ENCODE measurements at places on chromosomes 2 and 18. TPM values are rescaled to one million over a fixed set of nuclear protein-coding genes. Genes with fewer than 3 reads are reported as not detected.
A peak's percentile ranks its signal among the peaks of the same experiment; 100 is the strongest.

DNA sequence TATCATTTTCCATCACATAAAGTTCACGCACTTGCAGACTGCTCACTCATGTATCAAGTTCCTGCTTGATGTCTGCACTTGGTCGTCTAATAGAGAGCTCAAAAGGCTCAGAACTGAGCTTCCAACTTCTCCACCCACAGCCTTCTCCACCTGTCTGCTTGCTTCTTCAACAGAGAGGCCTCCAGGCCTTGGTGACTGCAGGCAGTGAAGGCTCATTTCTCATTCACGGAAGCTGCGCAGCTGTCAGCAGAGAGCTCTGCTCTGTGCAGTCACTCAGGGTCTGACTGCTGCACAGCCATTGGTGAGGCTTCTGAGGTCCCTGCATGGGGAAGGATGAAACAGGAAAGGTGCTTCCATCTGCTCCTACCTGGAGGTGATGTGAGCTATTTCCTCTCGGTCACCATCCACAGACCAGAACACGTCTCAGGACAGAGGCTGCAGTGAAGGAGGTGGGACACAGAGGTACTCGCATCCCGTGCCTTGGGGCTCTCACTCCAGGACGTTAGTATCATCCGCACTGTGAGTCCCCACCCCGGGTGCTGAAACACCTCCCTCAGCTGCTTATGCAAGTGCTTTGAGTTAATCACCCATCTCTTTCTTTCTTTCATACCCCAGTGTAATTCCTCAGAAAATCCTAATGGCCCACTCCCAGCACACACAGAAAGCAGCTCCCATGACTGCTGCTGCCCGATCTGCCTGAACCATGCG lies 126.2 kb downstream of the TMEM18 start:
- DNase-seq: peak; percentile 78

DNA sequence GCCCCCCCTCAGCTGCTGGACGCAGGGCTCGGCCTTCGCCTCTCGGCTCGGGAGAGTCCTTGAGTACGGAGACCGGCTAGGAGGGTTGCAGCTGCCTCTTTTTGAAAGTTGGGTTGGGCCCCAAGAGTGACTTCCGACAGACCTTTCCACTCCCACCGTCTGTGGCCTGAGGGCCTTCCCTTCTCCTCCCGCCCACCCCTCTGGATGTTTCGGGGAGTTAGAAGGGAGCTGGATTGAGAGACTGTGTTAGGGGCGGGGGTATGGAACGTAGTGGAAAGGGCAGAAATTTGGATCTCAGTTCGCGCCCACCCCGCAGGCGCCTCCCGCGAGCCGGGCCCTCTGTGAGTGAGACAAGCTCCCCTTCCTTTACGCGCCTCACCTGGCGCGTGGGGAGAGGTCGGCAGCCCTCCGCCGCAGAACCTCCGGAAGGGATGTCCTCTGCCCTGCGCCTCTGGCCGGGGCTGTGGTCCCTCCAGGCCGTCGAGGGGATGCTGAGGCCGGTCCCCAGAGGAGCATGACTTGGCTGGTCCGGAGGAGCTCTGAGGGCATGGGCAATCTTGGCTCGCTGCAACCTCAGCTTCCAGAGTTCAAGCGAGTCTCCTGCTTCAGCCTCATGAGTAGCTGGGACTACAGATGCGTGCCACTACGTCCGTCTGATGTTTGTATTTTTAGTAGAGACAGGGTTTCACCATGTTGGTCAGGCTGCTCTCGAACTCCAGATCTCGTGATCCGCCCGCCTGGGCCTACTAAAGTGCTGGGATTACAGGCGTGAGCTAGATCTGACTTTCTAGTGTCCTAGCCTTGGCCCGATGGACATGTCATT lies 15.9 kb downstream of the C2orf74 start:
- peak; percentile 67 for DNase-seq

DNA sequence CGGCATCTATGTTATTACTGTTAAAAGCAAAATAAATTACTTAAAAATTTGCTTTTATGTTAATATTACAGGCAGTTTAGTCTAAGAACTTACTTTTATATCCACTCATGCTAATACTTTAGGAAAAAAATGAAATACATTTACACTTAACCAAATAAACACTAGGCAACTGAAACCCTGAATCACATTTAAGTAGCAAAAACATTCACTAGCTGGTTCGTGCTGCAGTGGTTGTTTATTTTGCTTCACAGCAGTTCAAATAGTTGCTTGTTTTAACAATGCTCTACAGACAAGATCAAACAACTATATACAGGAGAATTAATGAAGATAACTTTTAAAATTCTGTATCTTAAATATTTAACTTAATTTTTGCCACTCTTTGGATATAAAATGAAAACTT lies 60.8 kb downstream of the ABCG8 start:
- no peak for DNase-seq

GRCh38 chr2:104047516-104047915 lies 806.4 kb upstream of the POU3F3 start:
- no peak for DNase-seq

GRCh38 chr2:43319541-43319940 lies 93.1 kb upstream of the ZFP36L2 start:
- no peak for DNase-seq

GRCh38 chr2:72893594-72894319 lies 6.5 kb downstream of the SPR start:
- peak; percentile 74 for DNase-seq

- no peak for DNase-seq
Observed at GRCh38 chr18:13376841-13377351, 158.3 kb downstream of the LDLRAD4 start.

DNA sequence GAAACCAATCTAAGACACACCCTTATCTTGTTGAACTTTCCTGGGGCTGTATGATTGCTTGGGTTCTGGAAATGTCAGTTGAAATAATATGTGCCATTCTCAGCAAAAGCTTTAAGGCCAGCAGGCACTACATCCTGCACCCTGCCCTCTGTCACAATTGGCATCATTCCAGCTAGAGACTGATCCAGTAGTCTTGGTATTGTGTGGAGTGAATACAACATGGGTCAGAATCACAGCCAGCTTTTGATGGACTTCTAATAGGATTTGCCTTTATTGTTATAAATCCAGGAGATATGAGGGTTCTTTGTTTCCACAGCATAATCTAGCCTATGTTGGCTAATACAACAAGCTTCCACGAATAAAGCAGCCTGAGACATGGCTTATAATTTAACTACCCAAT lies 617.0 kb upstream of the CDH2 start:
- no peak for DNase-seq

- no peak for DNase-seq
Observed at GRCh38 chr18:30694773-30695172, 347.8 kb downstream of the DSC3 start.

DNA sequence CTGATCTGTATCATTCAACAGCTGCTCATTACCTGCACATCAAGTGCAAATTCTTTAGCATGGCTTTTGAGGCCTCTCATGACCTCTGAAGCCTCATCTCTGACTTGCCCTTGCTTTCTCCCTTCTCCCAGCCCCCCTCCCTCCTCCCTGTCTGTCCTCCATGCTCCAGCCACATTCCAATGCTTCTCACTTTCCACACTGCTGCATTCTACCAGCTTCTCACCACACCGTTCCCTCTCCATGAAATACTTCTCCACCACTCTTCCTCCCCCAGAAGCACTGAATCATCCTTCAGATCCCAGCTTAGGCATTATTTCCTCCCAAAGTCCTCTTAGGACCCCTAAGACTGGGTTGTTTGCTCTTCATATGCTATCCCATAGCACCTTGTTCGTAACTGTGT lies 26.9 kb downstream of the GCG start:
- DNase-seq: no peak

- DNase-seq: no peak
Observed at GRCh38 chr2:28488083-28488830, 7.6 kb upstream of the PLB1 start.

DNA sequence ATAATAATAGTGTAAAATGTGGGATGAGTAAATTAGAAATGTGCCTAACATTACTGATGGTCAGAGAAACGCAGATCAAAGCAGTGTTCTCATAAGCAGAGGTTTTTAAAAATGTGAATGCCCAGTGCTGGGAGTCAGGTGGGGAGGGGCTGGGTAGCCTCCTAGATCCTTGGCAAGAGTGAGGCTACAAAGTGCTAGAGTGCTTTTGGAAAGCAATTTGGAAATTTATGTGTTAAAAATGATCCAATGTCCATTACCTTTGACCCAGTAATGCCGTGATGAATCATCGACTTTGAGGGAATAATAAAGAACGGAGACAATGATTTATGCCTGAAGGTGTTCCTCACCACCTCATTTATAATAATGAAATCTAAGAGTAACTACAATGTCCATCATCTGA lies 44.9 kb upstream of the TWIST2 start:
- DNase-seq: no peak

DNA sequence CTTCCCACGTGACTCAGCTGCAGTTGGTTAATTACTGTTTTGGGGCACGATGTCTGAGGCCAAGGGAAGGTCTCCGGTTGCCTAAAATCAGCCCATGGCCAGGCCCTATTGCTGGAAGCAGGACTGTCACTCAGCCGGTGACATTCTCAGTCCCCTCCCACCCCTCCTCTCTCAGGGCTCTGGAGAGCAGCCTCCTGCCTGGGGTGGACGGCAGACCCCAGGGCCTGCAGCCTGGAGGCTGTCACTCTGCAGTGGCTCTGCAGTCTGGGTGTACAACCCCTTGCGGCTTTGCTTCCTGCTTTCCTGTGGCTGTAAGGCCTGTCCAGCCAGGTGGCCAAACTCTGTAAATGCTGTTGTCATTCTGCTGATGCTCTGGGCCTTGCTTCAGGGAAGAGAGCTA lies 32.8 kb downstream of the ZBTB7C start:
- DNase-seq: no peak

GRCh38 chr2:159795841-159796690 lies 1.9 kb downstream of the CD302 start:
- DNase-seq: no peak

- DNase-seq: no peak
Observed at GRCh38 chr2:190050001-190050400, 12.5 kb downstream of the MSTN start.

- no peak for DNase-seq
Observed at GRCh38 chr2:62719757-62720156, 14.2 kb downstream of the EHBP1 start.

GRCh38 chr2:74328074-74328473 lies 15.1 kb downstream of the SLC4A5 start:
- no peak for DNase-seq

DNA sequence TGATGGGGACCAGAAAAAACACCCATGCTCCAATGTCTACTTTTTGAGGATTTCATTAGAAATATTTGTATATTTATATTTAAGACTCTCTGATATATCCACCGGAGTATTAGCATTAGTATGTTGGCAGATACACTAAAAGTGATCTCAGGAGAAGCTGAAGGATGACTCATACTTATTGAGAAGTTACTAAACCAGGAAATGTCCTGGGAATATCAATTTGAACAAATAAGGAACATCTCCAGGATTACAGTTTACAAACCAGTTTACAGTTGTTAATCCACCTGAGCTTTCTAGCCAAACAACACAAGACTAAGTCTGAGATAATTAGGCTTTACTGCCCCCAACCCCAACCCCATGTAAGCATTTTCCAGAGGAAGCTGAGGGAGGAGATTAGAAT lies 16.1 kb upstream of the DPP4 start:
- no peak for DNase-seq

GRCh38 chr2:24643051-24643450 lies 150.1 kb downstream of the PTRHD1 start:
- no peak for DNase-seq

- no peak for DNase-seq
Observed at GRCh38 chr2:70091816-70092215, 4.5 kb downstream of the PCBP1 start.

- DNase-seq: no peak
Observed at GRCh38 chr2:10245661-10246060, 57.0 kb upstream of the HPCAL1 start.

GRCh38 chr18:30858560-30858959 lies 184.0 kb downstream of the DSC3 start:
- no peak for DNase-seq

GRCh38 chr2:62928015-62928414 lies 122.6 kb upstream of the OTX1 start:
- no peak for DNase-seq

DNA sequence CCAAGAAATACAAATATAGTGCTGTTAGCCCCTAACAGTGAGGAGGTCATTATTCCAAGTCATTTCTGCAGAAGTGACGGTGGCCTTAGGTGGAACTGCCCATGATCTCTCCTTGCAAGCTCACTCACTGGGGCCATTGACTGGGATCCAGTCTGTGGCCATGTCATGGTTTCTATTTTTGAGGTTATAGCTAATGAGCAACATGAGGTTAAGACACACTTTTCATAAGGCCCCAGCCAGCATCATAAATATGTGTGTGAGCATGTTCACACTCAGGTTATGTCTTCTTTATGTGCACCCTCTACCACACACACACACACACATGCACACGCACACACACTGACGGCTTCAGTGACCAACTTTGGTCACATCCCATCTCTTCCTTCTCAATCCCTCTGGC lies 484 bp downstream of the AFF3 start:
- no peak for DNase-seq

- peak; percentile 28 for DNase-seq
Observed at GRCh38 chr2:74181739-74182138, 3.1 kb upstream of the MOB1A start.

- DNase-seq: no peak
Observed at GRCh38 chr2:100852999-100853908, 33.3 kb downstream of the NPAS2 start.

- DNase-seq: no peak
Observed at GRCh38 chr18:51426996-51427395, 229.5 kb upstream of the MEX3C start.

- DNase-seq: peak; percentile 8
Observed at GRCh38 chr2:157468931-157469708, 25.2 kb upstream of the CYTIP start.

- no peak for DNase-seq
Observed at GRCh38 chr2:15169326-15170069, 391.6 kb downstream of the NBAS start.

ADAM23 gene
- 21.3 TPM for total RNA-seq

RMDN2 gene
- 10.9 TPM for total RNA-seq

RAMP1 gene
- total RNA-seq: 51.7 TPM

DNAH7 gene
- total RNA-seq: 0.31 TPM

GAREM1 gene
- total RNA-seq: 14.0 TPM

NT5DC4 gene
- total RNA-seq: 0.21 TPM

TRPM8 gene
- total RNA-seq: not detected

CDH20 gene
- total RNA-seq: 1.1 TPM

TMEM198 gene
- 2.9 TPM for total RNA-seq

EIF2B4 gene
- 21.2 TPM for total RNA-seq

CRYGD gene
- total RNA-seq: not detected

Data from tongue (tissue), 3 donors.